ENCODE measurements at places on chromosomes 6 and 20. TPM values are rescaled to one million over a fixed set of nuclear protein-coding genes. Genes with fewer than 3 reads are reported as not detected.

DNA sequence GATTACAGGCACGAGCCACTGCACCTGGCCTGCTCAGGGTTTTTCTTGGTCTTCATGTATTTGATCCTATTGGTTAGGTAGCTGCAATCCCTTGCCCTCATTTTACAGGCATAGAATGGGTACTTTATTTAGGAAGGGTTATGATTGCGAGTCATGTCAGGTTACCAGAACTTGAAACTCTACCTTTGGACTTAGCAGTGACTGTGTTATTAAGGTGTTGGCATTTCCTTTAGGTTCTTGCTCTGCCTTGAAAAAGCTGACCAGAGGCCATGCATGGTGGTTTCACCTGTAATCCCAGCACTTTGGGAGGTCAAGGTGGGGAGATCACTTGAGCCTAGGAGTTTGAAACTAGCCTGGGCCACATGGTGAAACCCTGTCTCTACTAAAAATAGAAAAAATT, 24.5 kb downstream of the JARID2 start:
- no peaks in the 10 kb centered on the region for H3K27me3 ChIP-seq
- H3K4me3 ChIP-seq, result no peak overlapping the region
- peaks cover 42% of the 10 kb centered on the region for H3K4me1 ChIP-seq

DNA sequence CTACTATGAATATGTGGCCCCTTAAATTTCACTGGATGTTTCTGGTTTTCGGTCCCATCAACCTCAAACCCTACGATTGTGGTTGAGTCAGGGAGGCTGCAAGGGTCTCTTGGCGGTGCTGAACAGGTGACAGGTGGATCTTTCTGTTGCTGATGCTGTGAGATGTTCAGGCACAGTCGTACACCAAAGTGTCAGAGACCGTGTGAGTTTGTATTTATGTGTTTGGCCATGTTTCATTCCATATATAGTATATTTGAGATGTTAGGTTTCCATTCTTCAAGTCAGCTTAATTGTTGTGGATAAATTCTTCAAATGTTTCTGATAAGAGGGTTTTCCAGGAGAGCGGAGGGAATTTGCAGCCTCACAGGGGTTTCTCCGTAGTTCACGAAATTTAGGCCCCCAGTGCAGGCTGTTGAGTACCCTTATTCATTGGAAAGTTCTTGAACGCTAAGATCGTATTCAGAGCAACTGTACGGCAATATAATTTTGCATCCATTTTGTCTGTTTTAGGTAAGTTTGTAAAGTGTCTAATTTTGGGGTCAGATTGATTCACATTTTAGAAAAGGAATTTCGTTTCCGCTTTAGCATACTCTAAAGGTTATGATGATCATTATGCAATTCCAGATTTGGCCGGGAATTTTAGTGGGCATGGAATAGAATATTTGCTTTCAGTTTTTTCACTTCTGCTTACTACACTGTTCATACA, 1.2 kb downstream of the TAB2 start:
- H3K27ac ChIP-seq, result peak overlapping the region; percentile 88
- peaks cover 39% of the 10 kb centered on the region for H3K4me1 ChIP-seq
- H3K36me3 ChIP-seq, result no peaks in the 10 kb centered on the region
- no peaks in the 10 kb centered on the region for H3K27me3 ChIP-seq
- H3K4me3 ChIP-seq, result peak overlapping the region; percentile 95

The RPN2 gene
- total RNA-seq, result 156 TPM

DNA sequence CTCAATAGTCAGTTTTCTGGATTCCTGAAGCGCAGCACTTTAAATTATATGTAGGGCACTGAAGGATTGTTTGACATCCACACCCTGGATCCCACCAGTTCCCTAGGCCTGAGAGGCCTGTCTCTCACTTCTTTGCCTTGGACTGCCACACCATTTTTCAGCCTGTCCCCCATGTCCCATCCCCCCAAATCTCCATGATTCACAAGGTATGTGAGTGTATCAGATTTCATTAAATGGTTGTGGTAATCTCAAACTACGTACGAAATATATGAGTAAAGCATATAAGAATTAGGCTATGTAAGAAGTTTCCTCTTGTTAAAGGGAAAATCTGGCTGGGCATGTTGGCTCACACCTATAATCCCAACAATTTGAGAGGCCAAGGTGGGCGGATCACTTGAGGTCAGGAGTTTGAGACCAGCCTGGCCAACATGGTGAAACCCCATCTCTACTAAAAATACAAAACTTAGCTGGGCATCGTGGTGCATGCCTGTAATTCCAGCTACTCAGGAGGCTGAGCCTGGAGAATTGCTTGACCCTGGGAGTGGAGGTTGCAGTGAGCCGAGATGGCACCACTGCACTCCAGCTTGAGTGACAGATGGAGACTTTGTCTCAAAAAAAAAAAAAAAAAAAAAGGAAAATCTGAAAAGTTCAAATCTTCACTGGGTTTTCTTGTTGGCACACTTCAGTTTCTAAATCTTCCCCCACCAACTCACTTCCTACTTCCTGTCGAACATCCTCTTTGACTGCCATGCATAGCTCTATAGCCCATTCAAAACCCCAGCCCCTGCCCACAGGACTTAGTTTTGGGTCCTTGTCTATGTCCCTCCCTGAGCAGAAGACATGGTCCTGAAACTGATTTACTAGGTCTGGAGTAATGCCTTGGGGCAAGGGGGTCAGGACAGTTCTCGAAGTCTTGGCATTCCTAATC, 97.3 kb upstream of the SHLD1 start:
- no peaks in the 10 kb centered on the region for H3K36me3 ChIP-seq
- H3K4me1 ChIP-seq, result peaks cover 13% of the 10 kb centered on the region
- DNase-seq, result no peak
- no peak overlapping the region for H3K27ac ChIP-seq
- H3K27me3 ChIP-seq, result no peaks in the 10 kb centered on the region
- H3K4me3 ChIP-seq, result no peak overlapping the region

GRCh38 chr6:154363821-154364220, 7.2 kb upstream of the IPCEF1 start:
- no peaks in the 10 kb centered on the region for H3K36me3 ChIP-seq
- no peaks in the 10 kb centered on the region for H3K27me3 ChIP-seq
- H3K27ac ChIP-seq, result no peak overlapping the region
- H3K4me1 ChIP-seq, result no peaks in the 10 kb centered on the region

DNA sequence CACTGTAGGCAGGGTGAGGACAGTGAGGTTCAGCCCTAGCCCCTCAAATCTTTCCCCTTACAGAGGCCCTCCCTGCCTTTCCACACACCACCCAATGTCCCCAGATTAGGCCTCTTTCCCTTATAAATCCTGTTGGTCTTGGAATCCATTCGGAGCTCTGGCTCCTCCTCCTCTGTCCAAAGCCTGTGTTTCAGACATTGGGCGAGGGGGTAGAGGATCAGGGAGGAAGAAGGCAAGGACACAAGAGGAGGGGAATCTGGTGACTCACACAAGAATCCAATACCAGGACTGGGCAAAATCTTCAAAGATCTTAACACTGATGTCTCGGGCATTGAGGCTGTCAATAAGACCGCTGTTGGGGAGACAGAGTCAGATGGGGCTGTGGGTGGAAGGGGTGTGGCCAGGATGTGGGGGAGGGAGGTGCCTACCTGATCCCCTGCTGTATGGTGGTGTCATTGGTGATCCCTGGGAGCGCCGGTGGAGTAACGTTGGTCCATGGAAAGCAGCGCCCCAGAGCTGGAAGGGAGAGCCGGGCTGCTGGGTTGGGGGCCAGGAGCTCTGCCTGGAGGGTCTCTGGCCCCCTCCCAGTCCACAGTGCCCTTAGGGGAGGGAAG, 7.6 kb downstream of the SLC44A4 start:
- H3K4me1 ChIP-seq, result no peaks in the 10 kb centered on the region
- H3K27me3 ChIP-seq, result no peaks in the 10 kb centered on the region
- H3K4me3 ChIP-seq, result no peak overlapping the region
- H3K27ac ChIP-seq, result no peak overlapping the region

The ABHD16B gene
- total RNA-seq, result not detected

The RIN2 gene
- total RNA-seq, result 121 TPM

DNA sequence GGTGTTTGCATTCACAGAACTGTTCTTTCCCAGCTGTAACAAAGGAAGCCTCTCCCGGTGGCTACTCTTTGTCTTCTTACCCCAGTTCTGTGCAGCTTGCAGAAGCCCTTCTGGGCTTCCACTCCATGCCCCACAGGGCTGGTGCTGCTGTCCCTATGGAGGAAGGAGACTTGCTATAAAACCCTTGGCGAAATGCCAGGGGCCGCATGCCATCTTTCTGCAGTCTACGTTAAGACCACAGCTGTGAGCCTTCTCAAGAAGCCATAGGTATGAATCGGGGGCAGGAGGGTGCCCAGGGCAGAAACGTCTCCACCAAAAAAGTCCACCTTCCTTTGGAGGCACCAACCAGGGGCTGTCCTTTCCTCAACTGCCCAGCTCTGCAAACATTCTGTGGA, 60.7 kb downstream of the PRND start:
- no peak overlapping the region for H3K27ac ChIP-seq
- no peaks in the 10 kb centered on the region for H3K4me1 ChIP-seq
- no peak overlapping the region for H3K4me3 ChIP-seq
- H3K27me3 ChIP-seq, result no peaks in the 10 kb centered on the region
- DNase-seq, result no peak

DNA sequence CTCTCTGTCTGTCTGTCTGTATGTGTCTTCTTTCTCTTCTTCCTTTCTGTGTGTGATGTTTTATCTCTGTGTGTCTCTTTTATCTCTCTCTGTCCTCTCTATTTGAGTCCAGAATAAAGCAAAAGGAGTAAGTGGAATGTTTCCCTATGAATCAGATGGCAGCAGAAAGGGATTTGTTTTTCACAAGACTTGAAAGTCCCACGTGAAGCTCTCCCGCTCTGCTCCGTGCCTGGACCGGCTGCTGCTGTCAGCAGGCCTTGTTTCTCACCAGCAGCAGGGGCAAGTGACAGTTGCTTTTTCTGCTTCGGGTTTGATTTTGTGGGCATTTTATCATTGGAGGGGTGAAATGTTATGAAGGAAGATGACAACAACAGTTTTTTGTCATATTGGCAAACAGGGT, 212.7 kb downstream of the PACRG start:
- H3K4me1 ChIP-seq, result no peaks in the 10 kb centered on the region
- no peak for DNase-seq
- H3K36me3 ChIP-seq, result no peaks in the 10 kb centered on the region
- no peak overlapping the region for H3K27ac ChIP-seq
- H3K4me3 ChIP-seq, result no peak overlapping the region

The TDRD6 gene
- 1.8 TPM for total RNA-seq

GRCh38 chr6:142853244-142854180, 91.5 kb downstream of the HIVEP2 start:
- DNase-seq, result no peak
- no peaks in the 10 kb centered on the region for H3K27me3 ChIP-seq
- peaks cover 40% of the 10 kb centered on the region for H3K4me1 ChIP-seq
- H3K27ac ChIP-seq, result no peak overlapping the region
- no peaks in the 10 kb centered on the region for H3K36me3 ChIP-seq

The SLC35F1 gene
- 0.81 TPM for total RNA-seq

DNA sequence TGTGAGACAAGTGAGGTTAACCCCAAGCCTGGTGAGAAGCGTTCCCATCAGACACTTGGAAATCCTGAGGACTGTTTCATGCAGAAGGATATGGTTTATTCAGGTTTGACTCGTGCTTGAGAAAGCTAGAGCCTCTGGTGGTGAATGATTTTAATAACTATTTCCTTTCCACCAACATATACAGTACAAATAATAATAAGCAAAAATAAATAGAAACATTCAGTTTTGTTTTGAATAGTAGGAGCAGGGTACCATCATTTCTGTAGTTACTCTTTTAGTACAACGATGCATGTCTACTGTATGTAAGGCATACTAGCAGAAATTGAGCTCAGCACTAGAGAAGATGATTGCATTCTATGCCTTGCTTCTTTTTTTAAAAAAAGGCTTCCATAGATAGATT, 33.5 kb downstream of the PLG start:
- H3K4me3 ChIP-seq, result no peak overlapping the region
- no peaks in the 10 kb centered on the region for H3K4me1 ChIP-seq
- no peaks in the 10 kb centered on the region for H3K27me3 ChIP-seq

GRCh38 chr6:123803504-123804013, at the start of gene NKAIN2:
Gene NKAIN2, plus strand, starts transcription at chr6:123803865.
- peaks cover 6% of the 10 kb centered on the region for H3K27me3 ChIP-seq
- H3K4me1 ChIP-seq, result peaks cover 13% of the 10 kb centered on the region
- H3K36me3 ChIP-seq, result no peaks in the 10 kb centered on the region
- no peak within 1 kb of the TSS for H3K27ac ChIP-seq

GRCh38 chr6:137646484-137646883, 152.3 kb upstream of the OLIG3 start:
- H3K27me3 ChIP-seq, result no peaks in the 10 kb centered on the region
- H3K4me3 ChIP-seq, result no peak overlapping the region
- no peaks in the 10 kb centered on the region for H3K36me3 ChIP-seq
- H3K27ac ChIP-seq, result no peak overlapping the region
- H3K4me1 ChIP-seq, result no peaks in the 10 kb centered on the region
- no peak for DNase-seq

The RCAN2 gene
- 126 TPM for total RNA-seq

DNA sequence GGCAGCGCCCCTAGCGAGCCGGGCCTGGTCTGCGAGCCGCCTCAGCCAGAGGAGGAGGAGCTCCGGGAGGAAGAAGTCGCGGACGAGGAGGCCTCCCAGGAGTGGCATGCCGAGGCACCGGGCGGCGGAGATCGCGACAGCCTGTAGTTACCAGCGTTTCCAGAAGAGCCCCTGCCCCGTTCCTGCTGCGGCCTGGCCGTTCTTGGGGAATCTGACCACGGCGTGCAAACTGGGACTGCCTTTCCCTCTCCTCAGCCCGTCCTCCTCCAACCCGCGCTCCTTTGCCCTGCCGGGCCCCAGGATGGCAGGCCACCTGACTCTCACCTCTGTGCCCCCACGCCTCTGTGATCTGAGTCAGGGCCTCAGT, 802 bp downstream of the HDGFL1 start:
- H3K4me3 ChIP-seq, result no peak overlapping the region
- H3K36me3 ChIP-seq, result no peaks in the 10 kb centered on the region
- no peaks in the 10 kb centered on the region for H3K27me3 ChIP-seq
- no peak overlapping the region for H3K27ac ChIP-seq

The AKAP12 gene
- total RNA-seq, result 102 TPM

- no peak overlapping the region for H3K27ac ChIP-seq
- H3K4me3 ChIP-seq, result no peak overlapping the region
- no peak for DNase-seq
- no peaks in the 10 kb centered on the region for H3K27me3 ChIP-seq
- no peaks in the 10 kb centered on the region for H3K4me1 ChIP-seq
Observed at GRCh38 chr20:34222208-34222607, 19.0 kb upstream of the ASIP start.

DNA sequence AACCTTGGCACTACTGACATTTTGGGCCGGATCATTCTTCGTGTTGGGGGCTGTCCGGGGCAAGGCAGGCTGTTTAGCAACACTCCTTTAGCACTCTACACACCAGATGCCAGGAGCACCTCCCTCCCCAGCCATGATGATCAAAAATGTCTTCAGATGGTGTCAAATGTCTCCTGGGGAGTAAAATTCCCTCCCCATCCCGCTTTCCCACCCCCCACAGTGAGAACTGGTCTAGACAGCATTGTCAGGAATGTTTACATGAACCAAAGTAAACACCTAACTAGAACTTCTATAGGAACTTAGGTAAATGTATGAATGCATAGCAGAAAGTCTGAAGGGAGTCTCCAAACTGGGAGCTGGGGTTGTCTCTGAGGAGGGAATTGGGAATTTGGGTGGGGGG, 70.0 kb upstream of the TOP1 start:
- H3K27ac ChIP-seq, result no peak overlapping the region
- no peaks in the 10 kb centered on the region for H3K27me3 ChIP-seq
- no peaks in the 10 kb centered on the region for H3K36me3 ChIP-seq
- no peak for DNase-seq
- no peak overlapping the region for H3K4me3 ChIP-seq

The GMDS gene
- total RNA-seq, result 87.8 TPM
